ENCODE measurements at places on chromosomes 3 and 15. TPM values are rescaled to one million over a fixed set of nuclear protein-coding genes. Genes with fewer than 3 reads are reported as not detected.

The CRYGS gene
- total RNA-seq = 0.47 TPM

DNA sequence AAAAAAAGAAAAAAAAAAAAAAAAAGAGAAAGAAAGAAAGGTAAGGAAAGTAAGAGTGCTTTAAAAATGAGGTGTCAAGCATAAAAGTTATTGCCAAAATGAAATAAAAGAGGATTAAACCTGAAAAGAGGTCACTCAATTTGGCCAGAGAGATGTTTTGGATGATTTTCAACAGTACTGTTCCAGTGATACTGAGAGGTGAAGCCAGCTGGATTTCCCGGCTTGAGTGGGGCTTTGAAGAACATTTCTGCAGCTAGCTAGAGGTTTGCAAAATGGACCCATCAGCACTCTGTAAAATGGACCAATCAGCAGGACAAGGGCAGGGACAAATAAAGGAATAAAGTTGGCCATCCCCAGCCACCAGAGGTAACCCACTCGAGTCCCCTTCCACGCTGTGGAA lies 128.5 kb downstream of the LSAMP start:
- DNase-seq = no peak

DNA sequence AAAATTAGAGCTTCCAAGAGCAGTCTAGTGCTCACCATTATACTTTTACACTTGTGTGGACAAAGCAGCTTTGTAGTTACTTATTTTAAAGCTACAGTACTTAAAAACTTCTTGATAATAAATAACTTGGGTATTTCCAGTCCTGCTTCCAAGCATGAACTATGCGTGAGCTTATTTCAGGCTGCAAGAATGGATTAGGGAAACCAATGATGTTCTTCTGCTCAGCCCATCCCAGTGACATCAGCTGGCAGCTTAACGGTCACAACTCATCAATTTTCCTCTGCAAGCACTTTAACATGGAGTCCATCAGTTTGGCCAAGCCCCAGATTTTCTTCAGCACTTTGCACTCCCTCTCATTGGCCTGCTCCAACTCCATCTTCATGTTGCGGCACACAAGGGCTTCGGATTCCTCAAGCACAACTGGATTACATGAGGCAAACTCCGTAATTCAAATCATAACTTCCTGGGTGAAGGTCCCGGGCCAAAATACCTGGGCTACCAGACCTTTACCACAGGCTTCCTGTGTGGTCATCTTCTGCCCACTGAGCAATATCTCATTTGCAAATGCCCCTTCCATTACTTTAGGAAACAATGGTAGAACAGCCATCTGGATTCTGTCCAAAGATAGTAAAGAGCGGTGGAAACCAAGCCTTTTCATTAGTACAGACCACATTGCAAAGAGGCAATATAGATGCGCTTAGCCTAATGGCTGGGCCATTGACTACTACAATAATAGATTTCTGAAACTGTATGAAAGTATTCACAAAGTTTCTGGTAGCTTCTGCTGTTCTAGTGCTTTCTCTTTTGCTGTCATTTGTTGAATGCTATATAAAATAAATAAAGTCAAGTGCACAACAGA lies 87.5 kb upstream of the DAZL start:
- peak; percentile 29 for DNase-seq

The CDHR4 gene
- total RNA-seq = not detected

DNA sequence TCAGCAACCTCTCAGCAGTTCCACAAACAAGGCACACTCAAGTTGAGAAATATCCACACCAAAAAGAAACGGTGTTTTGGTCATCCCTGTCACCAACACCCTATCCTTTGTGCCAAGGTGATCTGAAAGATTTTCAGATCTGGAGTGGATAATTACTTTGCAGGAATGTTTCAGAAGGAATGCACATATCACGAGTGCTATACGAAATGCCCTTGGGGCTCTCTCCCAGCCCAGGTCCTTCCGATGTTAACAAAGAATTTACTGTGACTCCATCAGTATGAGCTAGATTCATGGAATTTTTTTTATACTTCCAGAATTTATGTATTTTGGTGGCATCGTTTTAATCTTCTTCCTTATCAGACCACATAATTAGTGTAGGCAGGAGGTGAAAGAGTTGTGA lies 105.0 kb downstream of the GRM7 start:
- no peak for DNase-seq

GRCh38 chr3:118970819-118971218 lies 63.8 kb downstream of the IGSF11 start:
- no peak for DNase-seq

Measured in M059J (cell line).